Heart right ventricle (tissue), 16 donors: ENCODE measurements at places on chromosomes 4 and X. TPM values are rescaled to one million over a fixed set of nuclear protein-coding genes. Genes with fewer than 3 reads are reported as not detected.

DNA sequence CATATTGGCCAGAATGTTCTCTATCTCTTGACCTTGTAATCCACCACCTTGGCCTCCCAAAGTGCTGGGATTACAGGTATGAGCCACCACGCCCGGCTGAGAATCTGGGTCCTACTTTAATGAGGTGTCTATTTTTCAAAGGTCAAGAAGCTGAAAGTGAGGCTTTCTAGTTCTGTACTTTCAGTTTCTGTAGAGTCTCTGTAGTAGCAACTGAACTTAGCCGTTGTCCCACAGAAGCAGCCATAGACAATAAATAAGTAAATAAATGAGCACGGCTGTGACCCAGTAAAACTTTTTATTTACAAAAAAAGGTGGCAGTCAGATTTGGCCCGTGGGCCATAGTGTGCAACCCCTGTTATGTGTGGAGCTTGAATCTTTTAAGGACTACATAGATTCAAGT is 92.0 kb downstream of the FNIP2 start:
- H3K4me3 ChIP-seq: no peak overlapping the region
- no peaks in the 10 kb centered on the region for H3K4me1 ChIP-seq
- no peak overlapping the region for H3K27ac ChIP-seq
- H3K27me3 ChIP-seq: no peaks in the 10 kb centered on the region
- no peaks in the 10 kb centered on the region for H3K36me3 ChIP-seq
- no peak for DNase-seq

Gene MOB1B
- 22.4 TPM for total RNA-seq

DNA sequence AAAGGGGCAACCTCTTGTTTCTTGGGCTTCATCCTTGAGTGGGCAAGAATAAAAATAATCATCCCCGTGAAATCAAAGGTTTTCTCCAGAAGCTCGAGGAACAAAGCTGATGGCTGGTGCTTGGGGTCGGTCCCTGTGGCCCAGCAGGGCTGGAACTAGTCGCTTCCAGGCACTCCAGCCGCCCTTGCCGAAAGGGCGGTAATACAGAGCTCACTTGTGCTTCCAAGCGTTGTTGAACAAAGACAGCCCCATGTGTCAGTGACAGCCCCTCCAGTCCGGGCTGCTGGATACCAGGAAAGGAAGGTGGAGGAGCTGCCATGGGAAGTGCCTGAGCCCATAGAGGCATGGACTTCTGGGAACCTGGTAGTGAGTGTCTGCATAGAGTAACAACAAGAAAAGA is 5.2 kb downstream of the HELT start:
- H3K4me3 ChIP-seq: no peak overlapping the region
- H3K27me3 ChIP-seq: peaks cover 93% of the 10 kb centered on the region
- H3K4me1 ChIP-seq: peaks cover 17% of the 10 kb centered on the region

DNA sequence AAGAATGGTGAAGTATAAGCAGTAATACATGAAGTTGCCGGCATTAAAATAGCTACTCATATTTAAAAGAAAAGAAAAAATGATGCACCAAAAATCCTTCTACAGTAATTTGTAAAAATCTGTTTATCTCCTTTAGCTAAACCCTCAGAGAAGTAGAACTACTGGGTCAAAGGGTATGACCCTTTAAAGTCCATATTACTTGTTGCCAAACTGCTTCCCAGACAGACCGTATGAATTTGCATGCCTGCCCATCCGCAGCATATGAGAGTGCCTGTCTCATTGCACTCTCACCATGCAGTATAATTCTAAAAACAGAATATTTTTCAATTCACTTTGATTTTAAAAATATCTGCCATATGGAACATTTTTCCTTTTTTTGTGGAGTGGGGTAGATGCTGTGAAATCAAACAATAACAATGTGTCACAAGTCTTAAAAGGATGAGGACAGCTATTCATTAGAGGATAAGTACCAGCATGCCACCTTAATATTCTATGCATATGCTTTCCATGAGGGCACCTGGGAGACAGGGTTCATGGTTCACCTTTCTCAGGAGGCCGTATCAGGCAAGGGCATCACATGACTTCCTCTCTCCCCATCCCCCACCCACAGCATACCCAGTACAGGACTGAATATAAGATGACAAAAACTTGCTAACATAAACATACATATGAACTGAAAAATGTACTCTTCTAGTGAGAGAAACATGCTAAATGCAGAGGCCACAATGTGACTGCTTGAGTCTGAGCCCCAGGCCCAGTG is 17.8 kb downstream of the ZDHHC9 start:
- H3K27ac ChIP-seq: no peak overlapping the region
- H3K4me3 ChIP-seq: no peak overlapping the region
- no peaks in the 10 kb centered on the region for H3K4me1 ChIP-seq
- no peaks in the 10 kb centered on the region for H3K36me3 ChIP-seq
- no peaks in the 10 kb centered on the region for H3K27me3 ChIP-seq

DNA sequence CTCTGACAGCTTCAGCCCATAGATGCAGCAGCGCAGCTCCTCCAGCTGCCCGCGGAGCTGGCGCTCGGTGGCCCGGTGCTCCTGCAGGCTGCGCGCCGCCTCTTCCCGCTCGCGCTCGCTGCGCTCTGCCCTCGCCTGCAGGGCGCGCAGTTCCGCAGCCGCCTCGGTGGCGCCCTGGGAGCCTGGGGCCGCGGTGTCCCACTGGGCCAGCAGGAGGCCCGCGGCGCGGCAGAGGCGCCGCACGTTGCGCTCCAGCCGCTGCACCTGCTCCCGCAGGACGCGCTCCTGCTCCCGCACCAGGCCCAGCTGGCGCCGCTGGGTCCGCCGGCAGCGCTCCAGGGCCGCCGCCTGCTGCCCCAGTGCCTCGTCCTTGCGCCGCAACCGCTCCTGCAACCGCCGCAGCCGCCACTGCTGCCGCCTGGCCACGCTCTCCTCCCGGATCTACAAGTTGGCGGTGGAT is 10.1 kb downstream of the C4orf50 start:
- H3K36me3 ChIP-seq: no peaks in the 10 kb centered on the region
- no peak for DNase-seq
- no peaks in the 10 kb centered on the region for H3K4me1 ChIP-seq

Gene YY2
- total RNA-seq: 0.41 TPM

- H3K4me3 ChIP-seq: no peak overlapping the region
- H3K27me3 ChIP-seq: no peaks in the 10 kb centered on the region
- DNase-seq: no peak
- no peak overlapping the region for H3K27ac ChIP-seq
These were observed 94.2 kb downstream of the PPP3CA start for GRCh38 chr4:101253121-101253520.

DNA sequence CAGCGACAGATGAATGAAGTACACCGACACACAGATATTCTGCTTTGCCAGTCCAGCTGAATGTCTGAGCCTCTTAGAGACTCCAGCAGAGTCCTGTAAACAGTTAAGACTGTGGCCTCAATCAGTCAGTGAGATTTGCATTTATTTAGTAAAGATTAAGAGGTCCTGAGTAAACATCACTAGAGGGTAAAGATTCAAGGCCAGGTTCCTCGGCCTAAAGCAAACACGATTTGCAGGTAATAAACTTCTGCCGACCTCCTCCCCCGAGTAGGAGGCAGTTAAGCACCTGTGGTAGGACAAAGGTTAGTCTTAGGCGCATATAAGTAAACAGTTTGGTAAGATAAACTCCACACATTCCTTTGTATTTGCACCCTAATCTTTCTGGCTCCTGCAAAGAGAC is 99.6 kb downstream of the CFAP47 start:
- DNase-seq: no peak
- H3K4me1 ChIP-seq: no peaks in the 10 kb centered on the region
- no peak overlapping the region for H3K27ac ChIP-seq
- no peaks in the 10 kb centered on the region for H3K27me3 ChIP-seq
- H3K36me3 ChIP-seq: no peaks in the 10 kb centered on the region

Gene MAP9
- total RNA-seq: 7.3 TPM

DNA sequence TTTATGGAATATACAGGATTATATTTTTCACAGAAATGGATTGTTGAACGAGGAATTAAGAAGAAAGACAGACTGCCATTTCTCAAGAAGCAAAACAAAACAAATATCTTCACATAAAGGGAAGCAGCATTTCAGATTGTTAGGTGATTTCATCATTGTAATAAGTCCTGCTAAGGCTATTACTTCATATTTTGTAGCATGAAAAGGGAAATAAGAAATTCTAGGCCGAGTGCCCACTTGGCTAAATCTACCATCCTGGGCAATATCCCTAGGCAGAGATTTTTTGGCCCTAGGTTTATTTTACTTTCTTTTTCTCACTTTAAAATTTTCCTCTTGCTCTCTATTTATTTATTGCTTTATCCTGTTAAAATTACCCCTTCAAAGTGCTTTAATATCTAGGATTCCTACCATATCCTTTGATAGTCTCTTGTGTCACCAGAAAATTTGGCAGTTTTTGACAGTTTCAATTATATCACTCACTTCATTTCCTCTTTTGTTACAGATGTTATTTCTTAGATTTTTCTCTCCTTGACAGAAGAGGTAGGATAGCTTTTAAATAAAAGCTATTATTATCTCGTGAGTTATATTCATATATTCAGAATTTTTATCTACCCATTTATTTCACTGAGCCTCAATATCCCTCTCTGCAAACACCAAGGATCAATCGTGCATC is 142.3 kb downstream of the PDGFC start:
- no peaks in the 10 kb centered on the region for H3K36me3 ChIP-seq
- H3K27me3 ChIP-seq: no peaks in the 10 kb centered on the region
- peaks cover 3% of the 10 kb centered on the region for H3K4me1 ChIP-seq
- no peak overlapping the region for H3K27ac ChIP-seq
- no peak overlapping the region for H3K4me3 ChIP-seq
- DNase-seq: no peak

- H3K4me3 ChIP-seq: no peak overlapping the region
- DNase-seq: no peak
- H3K27me3 ChIP-seq: no peaks in the 10 kb centered on the region
- no peak overlapping the region for H3K27ac ChIP-seq
- H3K36me3 ChIP-seq: no peaks in the 10 kb centered on the region
These were observed 129.5 kb downstream of the PCDH10 start for GRCh38 chr4:133278591-133278990.

Gene ZNF595
- total RNA-seq: 20.7 TPM
